ENCODE measurements at places on chromosomes 1 and 21.

- DNase-seq = no peak
Observed at GRCh38 chr1:205945069-205945468, 1.8 kb upstream of the SLC26A9 start.

GRCh38 chr1:156896490-156897033 lies 3.0 kb downstream of the PEAR1 start:
- DNase-seq = peak; percentile 94

DNA sequence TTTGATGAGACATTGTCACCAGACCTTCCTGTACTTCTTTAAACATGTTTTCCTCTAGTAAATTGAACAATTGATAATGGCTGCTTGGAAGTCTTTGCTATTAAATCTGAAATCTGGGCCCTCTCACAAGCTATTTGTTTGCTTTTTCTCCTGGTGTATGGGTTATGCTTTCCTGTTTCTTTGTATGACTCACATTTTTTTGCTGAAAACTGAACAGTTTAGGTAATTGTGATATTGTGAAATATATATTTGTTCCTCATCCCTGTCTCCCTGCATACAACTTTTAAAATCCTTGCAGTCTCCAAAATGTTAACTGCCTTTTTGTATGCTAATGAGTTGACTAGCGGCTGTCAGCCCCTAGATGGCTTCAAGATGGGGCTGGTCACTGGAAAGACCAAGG lies 61.6 kb downstream of the MAP3K21 start:
- no peak for DNase-seq

GRCh38 chr1:2554621-2555387 lies 1.4 kb upstream of the TNFRSF14 start:
- DNase-seq = no peak

DNA sequence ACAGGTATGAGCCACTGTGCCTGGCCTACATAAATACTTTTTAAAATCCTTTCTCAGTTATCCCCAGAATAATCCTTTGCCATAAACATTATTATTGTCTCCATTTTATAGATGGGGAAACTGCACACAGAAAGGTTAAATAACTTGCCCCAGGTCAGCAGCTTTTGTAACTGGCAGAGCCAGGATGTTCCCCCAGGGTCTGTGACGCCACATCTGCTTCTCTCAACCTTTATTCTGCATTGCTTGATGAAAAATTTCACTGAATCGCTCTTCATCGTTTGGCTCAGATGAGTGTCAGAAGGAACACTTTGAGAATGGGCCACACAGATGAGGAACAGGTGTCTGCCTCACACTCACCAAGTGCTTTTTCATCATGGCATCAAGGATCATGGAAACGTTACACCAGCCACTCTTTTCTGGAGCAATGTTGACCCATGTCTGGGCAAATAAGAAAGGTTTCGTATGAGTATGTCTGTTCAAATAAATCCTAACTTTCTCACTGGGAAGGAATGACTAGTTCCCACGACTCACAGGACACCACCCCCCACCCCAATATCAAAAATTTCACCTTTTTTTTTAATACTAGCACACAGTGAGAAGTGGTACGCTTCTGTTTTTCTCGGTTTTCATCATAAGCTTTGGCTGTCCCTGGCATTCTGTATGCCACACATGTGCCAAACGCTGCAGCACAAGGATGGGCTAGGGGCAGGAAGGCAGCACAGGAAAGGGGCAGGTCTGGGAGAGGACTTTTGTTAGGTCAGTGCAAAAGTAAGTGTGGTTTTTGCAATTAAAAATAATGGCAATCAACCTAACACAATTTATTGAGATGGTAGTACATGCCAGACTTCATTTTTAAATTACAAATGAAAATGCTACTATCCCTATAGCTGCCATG lies 9.0 kb upstream of the PTGFRN start:
- no peak for DNase-seq

DNA sequence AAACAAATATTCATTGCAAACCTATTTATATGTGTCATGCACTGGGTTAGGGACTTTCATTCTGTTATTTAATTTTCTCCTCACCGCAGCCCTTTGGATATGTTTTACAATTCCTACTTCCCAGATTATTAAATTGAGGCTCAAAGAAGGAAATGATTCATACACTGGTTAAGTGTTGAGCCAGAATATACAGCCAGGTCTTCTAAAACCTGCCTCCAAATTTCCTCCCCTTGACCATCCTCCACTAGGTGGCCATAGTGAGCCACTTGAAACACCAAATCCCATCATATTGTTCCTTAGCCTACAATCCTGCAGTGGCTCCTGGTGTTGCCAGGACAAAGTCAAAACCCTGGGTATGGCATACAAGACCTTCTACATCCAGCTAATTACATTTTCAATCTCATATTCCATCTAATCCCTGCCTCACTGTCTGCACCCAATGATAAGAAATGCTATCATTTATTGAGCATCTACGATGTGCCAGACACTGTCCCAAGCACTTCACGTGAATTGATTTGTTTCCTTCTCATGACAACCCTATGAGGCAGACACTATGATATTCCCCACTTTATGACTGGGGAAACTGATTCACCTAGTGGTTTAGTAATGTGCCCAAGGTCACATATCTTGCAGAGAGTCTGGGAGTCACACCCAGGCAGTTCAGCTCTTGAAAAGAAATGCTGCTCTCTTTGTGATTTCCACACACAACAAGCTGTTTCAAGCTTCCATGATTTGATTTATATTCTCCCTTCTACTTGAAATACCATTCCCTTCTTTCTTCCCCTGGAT lies 23.6 kb upstream of the KIRREL1 start:
- DNase-seq = peak; percentile 82

GRCh38 chr1:34237151-34237815 lies 60.6 kb downstream of the C1orf94 start:
- DNase-seq = no peak

- no peak for DNase-seq
Observed at GRCh38 chr1:3847081-3847480, 9.9 kb downstream of the CEP104 start.

- DNase-seq = no peak
Observed at GRCh38 chr1:192418552-192419285, 101.9 kb downstream of the RGS21 start.

- no peak for DNase-seq
Observed at GRCh38 chr21:45829668-45830067, 151.9 kb upstream of the COL6A1 start.

DNA sequence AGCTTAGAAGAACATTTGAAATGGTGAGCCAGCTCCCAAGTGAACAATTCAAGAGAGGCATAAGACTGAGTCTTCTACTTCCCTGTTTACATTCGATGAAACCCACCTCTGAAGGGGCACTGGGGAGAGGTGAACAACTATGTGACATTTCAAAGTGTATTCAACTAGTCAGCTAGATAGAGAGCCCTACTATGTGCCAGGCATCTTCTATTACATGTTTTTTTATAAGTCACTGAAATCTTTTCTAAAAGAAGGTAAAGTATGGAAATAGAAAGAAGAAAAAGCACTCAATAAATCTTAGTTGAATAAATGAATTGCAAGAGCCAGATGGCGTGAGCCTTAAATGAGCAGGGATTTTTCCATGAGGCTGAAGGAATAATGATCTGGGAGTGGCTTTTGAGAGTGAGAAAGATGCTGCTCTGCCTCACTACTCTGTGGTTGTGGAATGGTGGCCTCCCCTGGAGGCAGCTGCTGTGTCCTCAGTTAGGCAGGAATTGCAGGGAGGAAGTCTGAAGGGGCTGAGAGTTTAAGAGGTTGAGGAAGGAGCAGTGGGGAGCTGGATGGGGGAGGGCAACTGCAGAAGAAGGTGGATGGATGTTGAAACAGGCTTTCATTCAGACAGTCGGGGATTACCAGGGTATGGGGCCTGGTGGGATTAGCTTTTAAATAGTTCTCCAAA lies 10.4 kb upstream of the PTPRF start:
- DNase-seq = no peak

GRCh38 chr1:64750092-64750491 lies 5.2 kb downstream of the RAVER2 start:
- DNase-seq = no peak

DNA sequence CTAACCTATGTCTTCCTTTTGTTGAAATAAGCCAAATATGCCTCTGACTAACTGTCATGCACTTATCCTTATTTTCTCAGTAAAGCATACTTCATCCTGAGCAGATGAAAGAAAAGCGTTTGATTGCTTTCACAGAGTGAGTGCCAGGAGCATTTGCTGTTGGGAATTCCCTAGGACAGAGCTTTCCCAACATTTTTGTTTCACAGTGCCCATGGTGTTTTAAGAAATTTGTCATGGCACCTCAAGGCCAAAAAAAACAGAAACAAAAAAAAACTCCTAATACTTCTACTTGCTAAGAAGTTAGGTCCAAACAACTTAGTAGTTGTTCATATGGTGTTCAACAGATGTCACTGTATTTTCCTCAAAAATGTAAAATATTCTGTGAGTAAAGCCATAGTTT lies 120.8 kb upstream of the BMP8A start:
- DNase-seq = peak; percentile 58

GRCh38 chr1:171852272-171852671 lies 11.0 kb downstream of the DNM3 start:
- peak; percentile 92 for DNase-seq

DNA sequence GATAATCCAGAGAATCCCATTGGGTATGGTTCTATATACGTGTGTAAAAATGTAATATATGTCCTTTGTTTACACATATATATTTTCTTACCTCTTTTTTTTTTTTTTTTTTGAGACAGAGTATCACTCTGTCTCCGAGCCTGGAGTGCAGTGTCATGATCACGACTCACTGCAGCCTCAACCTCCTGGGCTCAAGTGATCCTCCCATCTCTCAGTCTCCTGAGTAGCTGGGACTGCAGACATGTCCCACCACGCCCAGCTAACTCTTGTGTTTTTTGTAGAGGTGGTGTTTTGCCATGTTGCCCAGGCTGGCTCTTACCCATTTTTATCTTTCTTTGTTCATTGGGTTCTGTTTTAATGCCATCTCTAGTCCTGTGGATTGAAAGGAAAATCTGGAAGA lies 59.5 kb downstream of the ZBTB17 start:
- DNase-seq = peak; percentile 27

DNA sequence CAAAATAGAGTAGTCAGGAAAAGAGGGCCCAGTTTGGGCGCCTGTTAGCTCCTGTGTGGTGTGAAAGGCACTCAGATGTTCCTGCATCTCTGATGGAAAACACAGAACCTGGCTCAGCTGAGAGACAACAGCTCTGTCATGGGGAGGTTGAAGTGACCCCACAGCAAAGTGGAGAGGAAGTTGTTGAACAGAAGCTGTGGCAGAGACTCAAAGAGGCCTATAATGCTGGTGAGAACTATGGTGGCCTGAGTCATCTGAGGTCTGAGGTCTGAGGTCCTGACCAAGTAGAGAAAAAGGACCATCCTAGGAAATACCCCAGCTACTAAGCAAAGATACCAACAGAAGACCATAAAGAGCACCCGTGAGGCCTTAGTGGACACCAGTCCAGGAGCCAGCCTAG lies 45.6 kb upstream of the JAK1 start:
- DNase-seq = no peak

GRCh38 chr1:153789478-153790034 lies 14.3 kb downstream of the SLC27A3 start:
- DNase-seq = no peak

DNA sequence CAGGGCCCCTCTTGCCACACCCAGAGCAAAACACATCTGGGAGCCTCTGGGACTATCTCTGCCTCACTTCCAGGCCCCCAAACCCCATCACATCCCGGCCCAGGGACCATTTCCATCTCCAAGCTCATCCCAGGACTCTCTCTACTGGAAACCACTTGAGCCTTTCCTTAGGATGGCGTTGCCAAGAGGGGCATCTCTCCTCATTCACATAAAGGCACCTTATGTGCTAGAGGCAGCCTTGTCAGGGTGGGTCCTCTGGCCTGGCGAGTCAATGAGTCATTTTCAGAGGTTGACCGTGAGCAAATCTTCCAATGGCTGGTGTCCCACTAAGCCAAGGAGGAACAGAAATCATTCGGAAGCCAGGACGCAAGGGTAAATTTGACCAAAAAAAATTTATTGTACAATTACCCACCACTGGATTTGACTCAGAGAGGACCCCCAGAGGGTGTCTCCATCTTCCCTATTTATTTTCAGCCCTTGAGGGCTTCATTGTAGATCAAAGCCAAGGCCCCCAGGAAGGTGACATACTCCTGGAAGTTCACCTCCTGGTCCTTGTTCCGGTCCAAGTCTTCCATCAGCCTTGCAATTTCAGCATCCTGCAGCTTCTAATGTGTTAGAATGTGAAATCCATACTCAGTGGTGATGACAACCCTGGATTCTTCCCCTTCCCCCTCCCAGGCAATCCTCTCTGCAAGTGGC lies 1.4 kb downstream of the S100A6 start:
- DNase-seq = peak; percentile 46

- DNase-seq = no peak
Observed at GRCh38 chr1:90457985-90458384, 259.1 kb downstream of the BARHL2 start.

DNA sequence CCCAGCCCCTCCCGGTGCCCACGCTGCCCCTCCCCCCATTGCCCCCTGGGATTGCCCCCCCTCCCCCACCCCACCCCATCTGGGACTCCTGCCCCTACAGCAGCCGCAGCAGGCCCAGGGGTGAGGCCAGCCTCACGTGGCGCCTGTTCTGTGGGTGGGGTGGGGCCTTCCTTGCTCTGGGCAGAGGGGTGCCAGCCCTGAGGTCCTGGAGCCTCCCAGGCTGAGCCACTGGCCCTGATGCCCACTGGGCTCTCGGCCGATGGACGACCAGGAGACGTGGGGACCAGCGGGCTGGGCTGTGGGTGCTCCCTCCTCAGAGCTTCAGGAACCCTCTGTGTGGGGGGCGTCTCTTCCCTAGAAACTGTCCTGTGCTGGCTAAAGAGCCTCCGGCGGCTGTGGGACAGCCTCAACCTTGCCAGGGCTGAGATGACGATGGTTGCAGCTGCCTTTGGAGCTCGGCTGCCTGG lies 5.8 kb upstream of the C1orf159 start:
- no peak for DNase-seq

DNA sequence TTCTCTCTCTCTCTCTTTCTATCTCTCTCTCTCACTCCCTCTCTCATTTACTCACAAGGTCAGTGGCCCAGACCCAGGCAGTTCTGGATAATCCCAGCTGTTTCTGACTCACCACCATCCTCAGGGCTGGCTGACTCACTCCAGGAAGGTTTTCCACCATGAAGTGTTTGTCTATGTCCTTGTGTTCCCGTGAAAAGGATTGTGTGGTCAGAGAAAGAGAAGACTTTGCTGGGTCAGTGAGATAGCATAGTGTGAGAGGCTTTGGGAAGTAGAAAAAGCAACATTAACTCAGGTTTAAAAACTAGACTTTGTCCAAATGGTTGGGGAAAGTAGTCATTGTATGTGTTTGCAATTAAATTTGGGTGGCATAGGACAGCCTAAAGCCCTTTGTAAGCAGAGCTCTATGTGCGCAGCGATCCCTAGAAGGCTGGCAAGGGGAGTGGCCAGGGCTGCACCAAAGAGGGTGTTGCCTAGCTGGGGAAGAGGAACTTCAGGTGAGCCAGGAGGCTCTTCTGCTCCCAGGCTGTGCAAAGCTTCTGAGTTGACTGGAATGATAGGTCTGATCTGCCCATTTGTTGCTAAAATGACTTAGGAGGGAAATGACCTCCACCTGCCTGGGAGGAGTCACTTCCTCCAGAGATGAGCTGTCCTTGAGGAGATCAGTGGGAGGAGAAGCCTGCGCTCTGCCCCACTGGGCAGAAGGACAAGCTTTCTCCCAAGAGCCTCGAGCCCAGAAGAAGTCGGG lies 4.9 kb upstream of the CAPN2 start:
- peak; percentile 97 for DNase-seq

All from AG10803 (cell line).